ENCODE measurements at places on chromosomes 12 and 14.
A peak's percentile ranks its signal among the peaks of the same experiment; 100 is the strongest.

DNA sequence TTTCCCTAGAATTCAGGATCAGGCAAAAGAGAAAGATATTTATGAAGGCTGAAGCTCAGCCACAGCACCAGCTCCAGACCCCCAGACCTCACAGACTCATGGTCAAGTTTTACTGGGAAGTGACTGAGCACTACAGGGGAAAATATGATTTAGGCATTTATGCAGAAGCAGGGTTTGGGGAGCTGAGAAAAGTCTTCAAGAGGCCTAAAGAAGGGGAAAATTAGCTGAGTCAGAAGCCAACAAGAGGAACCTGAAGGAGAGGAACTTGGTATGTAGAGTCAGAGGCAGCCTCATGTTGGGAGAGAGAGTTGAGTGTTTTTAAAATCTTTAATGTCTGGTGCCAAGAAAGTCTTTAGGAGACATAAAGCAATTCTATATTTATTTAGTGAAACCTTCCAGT, 63.0 kb downstream of the FOS start:
- DNase-seq = peak; percentile 70

GRCh38 chr12:116397148-116397547, 119.7 kb upstream of the MED13L start:
- no peak for DNase-seq

- DNase-seq = no peak
Measured at GRCh38 chr14:37237094-37237493, 39.4 kb downstream of the MIPOL1 start.

- DNase-seq = no peak
Measured at GRCh38 chr12:60263836-60264493, 668.1 kb downstream of the SLC16A7 start.

DNA sequence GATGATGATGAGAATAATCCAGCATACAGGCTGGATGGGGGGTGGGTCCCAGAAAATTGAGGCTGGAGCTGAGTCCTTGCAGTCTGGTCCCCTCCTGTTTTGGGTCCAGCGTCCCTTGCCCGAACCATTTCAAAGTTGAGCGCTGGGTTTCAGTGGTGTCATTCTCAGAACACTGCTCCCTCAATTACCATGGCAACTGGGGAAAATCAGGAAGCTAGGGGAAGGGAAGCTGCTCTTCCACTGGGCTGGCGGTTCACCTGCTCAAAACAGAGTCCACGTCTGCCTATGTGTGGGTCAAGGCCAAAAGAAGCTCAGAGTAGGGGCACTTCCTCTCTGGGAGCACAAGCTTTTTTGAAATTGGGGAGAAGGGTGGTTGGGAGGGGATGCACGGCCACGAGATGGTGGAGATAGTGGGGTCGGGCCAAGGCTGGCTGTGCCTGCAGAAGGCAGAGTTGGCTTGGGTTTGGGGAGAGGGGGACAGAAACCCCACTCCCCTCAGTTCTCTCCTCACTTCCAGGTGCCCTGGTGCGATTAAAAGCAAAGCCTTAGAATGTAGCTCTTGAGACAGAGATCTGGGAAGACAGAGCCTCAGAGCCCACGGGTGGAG, 1.7 kb upstream of the NOS1 start:
- DNase-seq = no peak

DNA sequence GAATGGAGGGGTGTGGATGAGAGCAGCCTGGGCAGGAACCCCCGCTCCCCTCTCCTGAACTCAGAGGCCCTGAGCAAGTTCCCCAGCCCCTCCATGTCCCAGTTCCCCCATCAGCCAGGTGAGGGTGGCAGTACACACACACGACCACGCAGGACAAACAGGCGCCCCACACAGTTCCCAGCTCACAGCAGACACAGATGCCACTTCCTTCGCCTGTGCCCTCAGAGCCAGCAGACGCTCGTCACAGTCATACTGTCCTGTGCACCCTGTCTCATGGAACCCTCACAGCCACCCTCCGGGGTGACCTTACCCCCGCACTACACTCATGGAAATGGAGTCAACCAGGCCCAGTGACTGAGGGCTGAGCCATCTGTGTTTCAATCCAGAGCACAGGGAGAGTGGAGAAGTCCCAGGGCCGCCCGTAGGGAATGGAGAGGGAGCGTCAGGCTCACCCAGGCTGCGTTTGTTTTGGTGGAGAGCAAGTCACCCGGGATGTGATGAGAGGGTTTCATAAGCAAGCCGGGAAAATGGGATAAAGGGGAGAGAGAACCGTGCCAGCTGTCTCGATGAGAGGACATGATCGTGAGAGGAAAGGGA, 47.5 kb upstream of the DYNC1H1 start:
- no peak for DNase-seq

- DNase-seq = no peak
Measured at GRCh38 chr12:115467531-115467930, 783.6 kb upstream of the TBX3 start.

- DNase-seq = peak; percentile 98
Measured at GRCh38 chr12:76031414-76032042, at the start of gene PHLDA1. TSS of gene PHLDA1 (minus strand) at chr12:76031776.

DNA sequence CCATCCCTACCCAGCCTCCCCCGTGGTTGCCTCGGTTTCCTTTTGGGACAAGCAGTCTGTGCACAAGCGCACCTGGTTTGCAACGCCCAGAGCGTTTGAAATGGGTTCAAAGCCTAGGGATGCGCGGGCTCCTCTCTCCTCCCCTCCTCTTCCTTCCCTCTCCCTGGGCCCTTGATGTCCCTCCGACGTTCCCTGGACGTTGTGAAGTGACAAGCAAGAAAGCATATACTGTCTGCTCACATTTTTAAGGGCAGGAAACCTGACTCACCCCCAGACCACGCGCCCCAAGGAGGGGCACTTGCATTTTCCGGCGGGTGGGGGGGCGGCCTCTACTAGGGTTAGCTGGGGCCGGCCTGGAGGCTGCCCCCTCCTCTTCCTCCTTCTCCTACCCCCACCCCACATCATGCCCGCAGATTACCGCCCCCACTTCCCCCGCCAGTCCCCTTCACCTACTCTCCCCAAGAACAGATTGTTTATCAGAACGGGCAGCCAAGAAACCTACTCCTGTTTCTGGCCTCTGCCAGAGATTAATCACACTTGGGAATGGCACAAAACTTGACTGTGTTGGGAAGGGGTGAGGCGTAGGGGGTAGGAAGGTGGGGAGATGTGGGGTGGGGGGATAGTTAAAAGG, 9.5 kb upstream of the IRF2BPL start:
- DNase-seq = peak; percentile 38

DNA sequence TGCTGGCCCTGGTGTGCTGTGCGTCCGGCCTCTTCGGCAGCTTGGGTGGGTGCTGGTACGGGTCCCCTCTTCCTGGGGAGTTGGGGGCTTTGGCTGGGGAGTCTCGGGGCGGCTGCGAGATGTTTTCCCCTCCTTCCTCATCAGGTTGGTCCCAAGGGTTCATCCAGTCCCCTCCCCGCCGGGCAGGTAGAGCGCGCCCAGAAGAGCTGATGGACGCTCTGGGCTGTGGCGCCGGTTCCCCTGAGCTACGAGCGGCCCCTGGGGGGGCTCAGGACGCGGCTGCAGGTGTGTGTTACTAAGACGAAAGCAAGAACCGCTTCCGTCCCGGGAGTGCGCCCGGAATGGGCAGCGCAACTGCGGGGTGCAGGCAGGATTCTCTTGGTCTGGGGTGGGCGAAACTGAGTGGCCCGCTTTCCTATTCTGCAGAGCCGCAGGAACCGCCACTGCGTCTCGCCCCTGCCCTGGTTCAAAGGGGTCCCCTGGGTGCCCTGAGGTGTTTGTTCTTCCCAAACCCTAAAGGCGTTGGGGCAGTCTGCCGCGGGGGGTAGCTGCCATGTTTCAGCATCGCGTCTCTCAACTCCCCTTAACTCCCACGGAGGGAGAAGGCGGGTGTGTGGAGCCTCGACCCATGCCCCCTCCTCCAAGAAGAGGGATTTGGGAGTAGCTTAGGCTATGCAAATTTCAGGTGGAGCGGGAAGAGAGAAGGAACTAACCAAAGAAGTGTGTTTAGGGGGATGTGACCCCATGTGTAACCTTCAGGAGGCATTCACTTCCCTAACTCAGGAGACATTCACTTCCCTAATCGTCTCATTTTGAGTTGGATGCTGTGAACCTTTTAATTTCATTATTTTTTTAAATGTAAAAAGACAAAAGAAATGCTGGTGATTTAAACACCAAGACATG, 1.2 kb downstream of the SLC24A4 start:
- no peak for DNase-seq

DNA sequence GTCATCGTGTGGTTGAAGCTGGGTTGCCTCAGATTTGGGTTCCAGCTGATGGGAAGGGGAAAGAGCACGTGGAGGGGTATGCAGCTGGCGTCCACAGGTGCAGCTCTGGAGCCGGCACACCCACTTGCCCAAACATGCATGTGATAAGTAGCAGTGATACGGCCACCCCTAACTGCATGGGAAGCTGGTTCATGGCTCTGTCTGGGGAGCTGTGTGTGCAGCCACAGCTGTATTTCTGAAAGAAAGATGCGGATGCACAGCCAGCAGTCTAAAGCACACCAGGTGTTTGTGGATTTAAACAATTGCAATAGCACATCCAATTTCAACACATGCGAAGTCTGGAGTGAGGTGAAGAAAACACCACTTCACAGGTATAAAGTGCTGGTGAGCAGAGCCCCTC, 181.4 kb downstream of the EFCAB11 start:
- DNase-seq = no peak

- DNase-seq = no peak
Measured at GRCh38 chr12:26713885-26714383, 119.1 kb downstream of the ITPR2 start.

DNA sequence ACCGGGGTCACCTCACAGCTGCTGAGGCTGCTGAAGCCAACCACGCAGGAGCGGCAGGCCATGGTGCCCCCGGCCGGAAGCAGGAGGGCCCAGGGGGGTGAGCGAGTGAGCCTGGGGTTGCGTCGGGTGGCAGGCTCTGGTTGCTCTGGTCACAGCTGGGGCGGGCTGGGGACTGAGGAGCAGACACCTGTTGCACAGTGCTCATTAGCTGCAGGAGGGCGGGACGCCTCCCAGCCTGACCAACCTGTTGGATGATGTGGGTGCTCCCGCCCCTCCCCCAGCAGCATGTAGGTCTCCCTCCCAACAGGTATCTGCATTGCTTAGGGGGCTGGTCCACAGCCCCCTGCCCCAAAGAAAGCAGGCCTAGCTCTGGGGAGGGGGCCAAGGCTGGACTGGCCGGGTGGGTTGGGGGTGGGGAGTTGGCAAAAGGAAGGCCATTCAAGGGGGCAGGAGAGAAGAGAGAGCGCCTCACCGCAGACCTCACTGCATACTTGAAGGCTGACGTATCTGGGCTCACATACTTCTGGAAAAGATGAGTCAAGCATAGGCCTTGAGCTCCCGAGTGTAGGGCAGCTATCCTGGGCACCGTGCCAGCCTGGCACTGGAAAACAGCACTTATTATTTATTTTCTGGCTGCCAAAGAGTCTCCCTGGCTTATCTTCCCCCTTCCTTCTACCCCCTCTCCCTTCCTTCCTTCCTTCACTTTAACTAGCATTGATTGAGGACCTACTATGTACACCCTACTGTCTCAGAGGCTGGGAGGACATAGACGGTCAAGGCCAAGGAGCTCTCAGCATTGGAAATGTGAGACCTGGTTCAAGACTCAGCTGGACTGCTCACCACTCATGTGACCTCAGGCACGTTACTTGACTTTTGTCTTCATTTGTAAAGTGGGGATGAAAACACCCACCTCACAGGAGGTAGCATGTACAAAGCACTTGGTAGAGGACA, at the start of gene KRT80:
Gene KRT80, minus strand, starts transcription at position 174 of the 951 bp plus-strand sequence. Its CDS starts 112 bp downstream, at position 62.
- no peak for DNase-seq

DNA sequence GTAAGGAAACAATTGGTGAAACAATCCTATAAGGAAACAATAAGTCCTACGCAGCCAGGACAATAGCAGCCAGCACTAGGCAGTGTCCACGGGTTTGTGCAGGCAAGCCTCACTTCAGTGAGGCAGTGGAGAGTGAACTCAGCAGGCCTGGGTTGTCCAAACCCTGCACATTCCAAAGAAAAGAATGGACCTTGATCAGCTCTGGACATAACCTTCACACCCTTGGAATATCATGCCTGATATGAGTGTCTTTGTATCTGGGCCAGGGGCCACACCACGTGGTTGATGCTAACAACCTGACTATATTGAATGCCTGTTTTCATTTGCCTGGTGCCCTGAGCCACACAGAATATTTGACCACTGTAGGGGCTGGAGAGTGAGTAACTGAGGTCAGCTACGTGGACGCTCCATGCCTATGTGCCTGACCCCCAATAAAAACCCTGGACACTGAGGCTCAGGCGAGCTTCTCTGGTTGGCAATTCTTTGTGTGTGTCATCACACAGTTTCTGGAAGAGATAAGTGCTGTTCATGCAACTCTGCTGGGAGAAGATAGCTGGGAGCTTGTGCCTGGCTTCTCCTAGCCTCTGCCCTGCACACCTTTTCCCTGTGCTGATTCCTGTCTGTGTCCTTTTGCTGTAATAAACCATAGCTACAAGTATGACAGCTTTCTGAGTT, 81.4 kb upstream of the NCOR2 start:
- no peak for DNase-seq

DNA sequence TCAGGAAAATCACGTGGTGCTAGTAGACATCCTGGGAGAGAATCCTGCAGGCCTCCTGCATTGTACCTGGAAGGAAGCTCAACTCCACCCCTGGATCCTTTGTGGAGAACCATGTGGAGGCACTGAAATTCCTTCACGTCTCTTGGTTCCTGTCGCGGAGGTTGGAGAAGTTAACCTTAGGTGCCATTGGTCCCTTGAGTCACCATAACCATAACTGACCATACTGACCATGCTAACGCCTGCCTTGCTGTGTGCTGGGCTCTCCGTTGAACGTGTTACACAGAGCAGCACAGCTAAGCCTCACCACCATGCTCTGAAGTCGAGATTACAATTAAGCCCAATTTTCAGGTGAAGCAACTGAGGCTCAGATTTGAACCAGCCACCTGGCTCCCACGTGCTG, 18.6 kb downstream of the C14orf132 start:
- DNase-seq = no peak

GRCh38 chr14:97878727-97879126, 1081.5 kb downstream of the VRK1 start:
- DNase-seq = no peak

DNA sequence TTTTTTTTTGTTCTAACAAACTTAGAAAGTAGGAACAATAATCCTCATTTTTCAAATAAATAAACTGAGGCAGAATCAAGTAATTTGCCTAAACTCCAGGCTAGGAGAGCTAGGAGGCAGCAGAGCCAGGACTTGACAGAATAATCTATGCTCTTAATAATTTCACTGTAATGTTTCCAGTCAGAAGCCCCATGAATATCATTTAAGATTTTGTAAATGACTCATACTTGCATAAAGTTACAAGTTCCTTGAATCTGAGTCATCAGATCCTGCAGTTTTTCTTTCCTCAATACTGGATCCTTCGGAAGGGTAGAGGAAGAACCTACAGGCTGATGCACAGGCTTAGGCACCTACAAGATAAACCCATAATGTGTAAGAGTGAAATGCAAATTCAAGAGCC, 29.0 kb downstream of the CAPRIN2 start:
- no peak for DNase-seq

GRCh38 chr14:44649061-44649460, 142.0 kb upstream of the FSCB start:
- no peak for DNase-seq

- DNase-seq = no peak
Measured at GRCh38 chr12:113369391-113369985, 11.1 kb downstream of the PLBD2 start.

GRCh38 chr12:28787151-28787550, 361.9 kb upstream of the FAR2 start:
- no peak for DNase-seq

- no peak for DNase-seq
Measured at GRCh38 chr14:39243831-39244230, 10.1 kb downstream of the MIA2 start.

All from KBM-7 (cell line).